ENCODE measurements at places on chromosomes 16 and 17. TPM values are rescaled to one million over a fixed set of nuclear protein-coding genes. Genes with fewer than 3 reads are reported as not detected.

The TVP23A gene
- total RNA-seq = not detected

DNA sequence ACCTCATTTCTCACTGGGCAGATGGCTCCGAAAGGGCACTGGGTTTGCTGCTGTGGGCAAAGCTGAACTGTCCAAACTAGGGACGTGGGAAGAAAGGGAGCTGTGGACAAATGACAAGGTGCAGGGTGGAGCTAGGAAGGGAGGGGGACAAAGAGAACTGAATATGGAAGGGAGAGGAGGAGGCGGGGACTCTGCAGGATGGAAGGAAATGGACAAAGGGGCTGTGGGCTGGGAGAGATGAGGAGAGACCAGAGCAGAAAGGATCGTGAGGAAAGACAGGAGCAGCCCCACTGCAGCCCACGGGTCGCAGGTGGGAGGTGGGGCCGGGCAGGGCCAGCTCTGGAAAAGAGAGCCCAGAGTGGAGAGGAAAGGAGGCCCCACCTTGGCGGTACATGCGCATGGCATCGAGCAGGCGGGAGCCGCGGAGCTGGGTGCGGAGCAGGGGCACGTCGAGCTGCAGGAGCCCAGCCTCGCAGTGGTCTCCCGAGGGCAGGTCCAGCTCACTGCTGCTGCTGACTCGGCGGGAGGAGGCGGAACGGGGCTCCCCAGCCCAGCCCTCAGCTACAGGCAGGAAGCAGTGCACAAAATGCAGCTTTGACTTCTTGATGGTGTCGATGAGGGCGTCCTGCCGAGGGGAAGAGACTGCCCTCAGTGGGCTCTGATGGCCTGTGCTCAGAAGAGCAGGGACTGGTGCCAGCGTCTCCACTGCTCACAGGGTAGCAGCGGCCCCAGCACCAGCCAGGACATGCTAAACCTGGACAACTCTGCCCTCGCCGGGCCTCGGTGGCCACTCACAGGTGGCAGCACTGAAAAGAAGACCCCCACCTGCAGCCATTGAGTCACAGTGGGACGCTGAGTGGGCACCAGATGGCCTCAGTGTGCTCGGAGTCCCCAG lies 66.8 kb downstream of the PIPOX start:
- no peaks in the 10 kb centered on the region for H3K27me3 ChIP-seq
- no peak overlapping the region for H3K27ac ChIP-seq
- no peak overlapping the region for H3K4me3 ChIP-seq
- peaks cover 56% of the 10 kb centered on the region for H3K36me3 ChIP-seq
- no peak for DNase-seq

- H3K27me3 ChIP-seq = no peaks in the 10 kb centered on the region
- H3K27ac ChIP-seq = peak overlapping the region; percentile 74
- H3K36me3 ChIP-seq = no peaks in the 10 kb centered on the region
- no peak for DNase-seq
Observed at GRCh38 chr17:17752821-17753321, 71.6 kb downstream of the RAI1 start.

DNA sequence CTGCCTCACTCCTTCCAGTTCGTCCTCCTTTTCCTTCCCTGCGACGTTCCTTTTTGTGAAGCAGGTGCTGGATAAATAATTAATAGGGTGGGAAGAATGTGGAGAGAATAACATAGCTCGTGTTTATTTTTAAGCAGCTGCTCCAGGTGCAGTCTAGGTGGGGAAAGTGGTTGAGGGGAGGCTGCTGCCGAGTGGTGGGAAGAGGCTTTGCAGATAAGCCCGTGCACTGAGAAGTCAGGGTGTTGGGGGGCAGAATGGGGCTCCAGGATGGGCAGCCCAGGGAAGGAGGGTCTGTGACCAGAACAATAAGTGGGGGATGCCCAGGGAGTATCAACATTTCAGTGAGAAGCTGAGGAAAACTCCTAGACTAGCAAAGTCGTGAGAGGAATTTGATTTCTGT lies 300.5 kb downstream of the CPPED1 start:
- no peak overlapping the region for H3K27ac ChIP-seq
- H3K27me3 ChIP-seq = no peaks in the 10 kb centered on the region
- no peak overlapping the region for H3K4me3 ChIP-seq

The SLC22A31 gene
- total RNA-seq = 0.56 TPM

- peak; percentile 66 for DNase-seq
- peaks cover 12% of the 10 kb centered on the region for H3K4me1 ChIP-seq
- H3K27ac ChIP-seq = no peak overlapping the region
- H3K27me3 ChIP-seq = no peaks in the 10 kb centered on the region
- H3K36me3 ChIP-seq = peaks cover 10% of the 10 kb centered on the region
- no peak overlapping the region for H3K4me3 ChIP-seq
Observed at GRCh38 chr16:67034487-67034886, 5.5 kb downstream of the CBFB start.

GRCh38 chr17:59038734-59039133 lies 67.9 kb downstream of the TRIM37 start:
- no peak overlapping the region for H3K4me3 ChIP-seq
- DNase-seq = peak; percentile 88
- peaks cover 21% of the 10 kb centered on the region for H3K36me3 ChIP-seq
- H3K4me1 ChIP-seq = peaks cover 4% of the 10 kb centered on the region
- H3K27ac ChIP-seq = peak overlapping the region; percentile 33
- no peaks in the 10 kb centered on the region for H3K27me3 ChIP-seq

The TPPP3 gene
- 0.54 TPM for total RNA-seq

- no peak for DNase-seq
- H3K4me1 ChIP-seq = no peaks in the 10 kb centered on the region
- no peak overlapping the region for H3K4me3 ChIP-seq
- no peak overlapping the region for H3K27ac ChIP-seq
- H3K36me3 ChIP-seq = no peaks in the 10 kb centered on the region
Observed at GRCh38 chr17:43931062-43931571, 11.2 kb downstream of the PPY start.

Data from IMR-90 (cell line).